Calu3 (cell line): ENCODE measurements at places on chromosomes 3 and 15. TPM values are rescaled to one million over a fixed set of nuclear protein-coding genes. Genes with fewer than 3 reads are reported as not detected.
A peak's percentile ranks its signal among the peaks of the same experiment; 100 is the strongest.

Gene IMPG2
- 0.50 and 0.78 TPM in 2 replicates for total RNA-seq

Gene CPN2
- total RNA-seq: not detected in 2 replicates

Gene KCNMB2
- total RNA-seq: not detected in 2 replicates

Gene C3orf20
- total RNA-seq: 0.28 and 0.39 TPM in 2 replicates

Gene CYP8B1
- not detected in 2 replicates for total RNA-seq

Gene SOX14
- total RNA-seq: not detected in 2 replicates

Gene TM6SF1
- total RNA-seq: not detected in 2 replicates

Gene RAD51
- total RNA-seq: 12.8 and 14.5 TPM in 2 replicates

Gene EPHA6
- total RNA-seq: 1.1 TPM in 2 replicates

Gene NPTN
- 190 TPM in 2 replicates for total RNA-seq

Gene CNTN4
- 1.6 and 2.9 TPM in 2 replicates for total RNA-seq

Gene PPP2R3A
- 45.6 and 64.8 TPM in 2 replicates for total RNA-seq

Gene DUOXA2
- 0.34 TPM in 1 of 2 replicates, not detected in the other for total RNA-seq

Gene ZPLD1
- 0.64 and 1.2 TPM in 2 replicates for total RNA-seq

Gene NEK4
- 31.9 and 33.8 TPM in 2 replicates for total RNA-seq

GRCh38 chr15:48178648-48178931, 495 bp upstream of the MYEF2 start:
- DNase-seq: no peak

DNA sequence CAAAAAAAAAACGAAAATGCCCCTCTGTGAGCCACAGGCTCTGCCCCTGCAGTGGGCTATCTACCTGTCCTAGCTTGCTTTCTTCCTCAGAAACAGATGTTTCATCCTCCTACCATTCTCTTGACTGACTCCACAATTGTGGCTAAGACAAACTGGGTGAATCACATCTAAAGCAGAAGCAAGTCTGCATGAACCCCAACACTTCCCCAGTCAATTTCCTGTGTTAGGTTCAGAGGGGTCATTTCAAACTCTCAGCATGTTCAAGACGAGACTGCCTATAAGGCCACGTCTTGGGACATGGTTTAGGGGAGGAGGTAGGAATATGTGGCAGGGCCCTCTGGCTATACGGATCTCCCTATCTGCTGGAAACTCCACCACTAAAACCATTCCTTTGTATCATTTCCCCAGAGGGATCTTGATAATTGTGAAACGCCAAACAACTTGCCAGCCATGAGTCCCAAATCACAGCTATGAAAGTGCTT, 28.6 kb upstream of the ANKDD1A start:
- DNase-seq: no peak

DNA sequence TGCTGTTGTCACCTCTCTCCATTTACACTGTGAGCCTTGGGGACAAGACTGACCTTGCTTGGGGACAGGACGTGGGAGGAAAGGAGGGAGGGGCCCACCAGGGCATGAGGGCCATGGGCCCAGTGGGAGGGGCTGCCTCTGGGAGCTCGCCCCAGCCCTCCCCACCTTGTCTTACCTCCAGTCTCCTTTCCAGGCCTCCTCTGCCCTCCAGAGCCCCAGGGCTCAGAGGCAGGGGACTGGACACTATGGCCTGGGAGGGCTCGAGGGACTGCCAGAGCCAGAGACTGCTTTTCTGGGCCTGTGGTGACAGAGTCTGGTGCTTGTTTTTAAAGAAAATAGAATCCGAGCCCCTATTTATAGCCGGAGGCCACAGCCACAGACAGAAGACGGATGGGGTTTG, 10.2 kb downstream of the CSPG4 start:
- no peak for DNase-seq

DNA sequence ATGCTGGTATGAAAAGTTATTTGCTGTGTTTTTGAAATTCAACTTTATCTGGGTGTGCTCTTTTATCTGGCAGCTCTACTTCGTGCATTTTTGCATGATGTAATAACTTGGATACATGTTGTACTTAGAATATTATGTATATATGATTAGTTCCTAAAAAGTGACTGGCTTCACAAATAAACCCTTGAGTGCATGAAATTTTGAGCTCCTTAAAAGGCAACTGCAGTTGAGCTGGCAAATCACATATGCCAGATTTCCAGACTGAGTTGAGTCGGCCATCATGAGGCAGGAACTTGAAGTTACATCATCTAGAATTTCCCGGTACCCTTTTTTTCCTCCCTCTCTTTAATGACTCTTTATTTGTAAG, 162.5 kb downstream of the FNDC3B start:
- no peak for DNase-seq

DNA sequence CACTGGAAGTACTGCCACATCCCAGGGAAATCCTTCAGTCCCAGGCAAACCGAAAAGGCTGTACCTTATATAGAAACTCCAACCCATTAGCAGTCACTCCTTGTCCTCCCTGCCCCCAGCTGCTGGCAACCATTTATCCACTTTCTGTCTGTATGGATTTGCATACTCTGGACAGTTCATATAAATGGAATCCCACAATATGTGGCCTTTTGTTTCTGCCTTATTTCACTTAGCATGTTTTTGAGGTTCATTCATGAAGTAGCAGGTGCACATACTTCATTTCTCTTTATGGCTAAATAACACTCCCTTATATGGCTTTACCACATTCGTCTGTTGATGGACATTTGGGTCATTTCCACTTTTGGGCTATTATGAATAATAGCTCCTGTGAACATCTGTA, 51.6 kb upstream of the CMTM8 start:
- no peak for DNase-seq

GRCh38 chr15:66905954-66906353, 159.4 kb upstream of the SMAD3 start:
- DNase-seq: no peak

GRCh38 chr15:68844856-68845550, 24.3 kb upstream of the ANP32A start:
- no peak for DNase-seq

GRCh38 chr15:29822100-29822683, at the start of gene TJP1:
Gene TJP1 (minus strand): TSS chr15:29822468. CDS start chr15:29822028, 440 bp downstream.
- peak; percentile 69 for DNase-seq

GRCh38 chr3:62373215-62373614, at the start of gene FEZF2:
Gene FEZF2 (minus strand): TSS chr3:62373550. CDS start chr3:62372868, 682 bp downstream.
- DNase-seq: no peak

DNA sequence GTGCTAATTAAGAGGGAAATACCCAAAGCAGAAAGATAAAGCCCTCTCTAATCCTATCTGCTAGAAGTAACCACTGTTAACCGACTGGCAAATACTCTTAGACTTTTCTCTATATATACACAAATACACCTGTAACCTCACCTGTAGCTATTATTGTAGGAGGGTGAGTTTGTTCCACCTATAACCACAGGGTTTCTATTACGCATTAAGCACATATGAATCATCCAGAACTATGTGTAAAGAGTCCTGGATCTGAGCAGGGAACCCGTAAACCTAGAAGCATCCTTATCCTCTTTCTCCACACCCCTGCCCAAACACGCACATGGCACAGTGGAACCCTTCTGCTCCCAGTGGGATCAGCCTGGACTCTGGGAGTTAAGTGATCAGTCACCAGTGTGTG, 172.8 kb upstream of the C2CD4B start:
- DNase-seq: no peak

GRCh38 chr3:160973067-160973809, 131.9 kb downstream of the B3GALNT1 start:
- DNase-seq: no peak

GRCh38 chr3:65811892-65812291, 226.8 kb downstream of the MAGI1 start:
- DNase-seq: no peak

DNA sequence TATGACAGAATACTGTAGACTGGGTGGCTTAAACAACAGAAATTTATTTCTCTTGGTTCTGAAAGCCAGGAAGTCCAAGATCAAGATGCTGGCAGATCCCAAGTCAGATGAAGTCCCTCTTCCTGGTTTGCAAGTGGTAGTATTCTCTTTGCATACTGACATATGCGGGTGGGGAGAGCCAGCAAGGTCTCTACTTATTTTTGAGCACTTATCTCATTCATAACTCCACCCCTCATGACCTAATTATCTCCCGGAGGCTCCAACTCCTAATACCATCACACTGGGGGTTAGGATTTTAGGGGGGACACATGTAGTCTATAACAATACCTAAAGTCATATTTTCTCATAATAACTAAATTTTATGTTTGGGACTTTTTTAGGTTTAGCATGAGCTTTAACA, 65.3 kb downstream of the BLM start:
- no peak for DNase-seq

DNA sequence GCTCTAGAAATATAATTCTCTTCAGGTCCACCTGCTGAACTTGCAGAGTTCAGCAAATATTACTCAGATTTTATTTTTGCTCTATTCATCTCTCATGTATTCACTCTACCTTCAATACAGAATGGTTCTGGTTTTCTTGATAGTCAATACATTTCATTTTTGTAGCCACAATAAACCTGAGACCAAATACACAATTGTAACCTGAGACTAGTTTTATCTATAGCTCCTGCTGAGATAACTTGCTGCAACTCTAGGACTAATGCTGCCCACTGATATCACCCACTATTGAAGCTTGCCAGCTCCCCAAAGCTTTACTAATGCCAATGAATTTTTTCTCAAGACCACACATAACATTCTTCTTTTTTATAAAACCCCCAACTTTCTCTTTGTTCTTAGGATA, 229.3 kb downstream of the NSUN3 start:
- DNase-seq: no peak

- no peak for DNase-seq
These were observed 39.9 kb downstream of the IFT57 start for GRCh38 chr3:108182339-108182738.

DNA sequence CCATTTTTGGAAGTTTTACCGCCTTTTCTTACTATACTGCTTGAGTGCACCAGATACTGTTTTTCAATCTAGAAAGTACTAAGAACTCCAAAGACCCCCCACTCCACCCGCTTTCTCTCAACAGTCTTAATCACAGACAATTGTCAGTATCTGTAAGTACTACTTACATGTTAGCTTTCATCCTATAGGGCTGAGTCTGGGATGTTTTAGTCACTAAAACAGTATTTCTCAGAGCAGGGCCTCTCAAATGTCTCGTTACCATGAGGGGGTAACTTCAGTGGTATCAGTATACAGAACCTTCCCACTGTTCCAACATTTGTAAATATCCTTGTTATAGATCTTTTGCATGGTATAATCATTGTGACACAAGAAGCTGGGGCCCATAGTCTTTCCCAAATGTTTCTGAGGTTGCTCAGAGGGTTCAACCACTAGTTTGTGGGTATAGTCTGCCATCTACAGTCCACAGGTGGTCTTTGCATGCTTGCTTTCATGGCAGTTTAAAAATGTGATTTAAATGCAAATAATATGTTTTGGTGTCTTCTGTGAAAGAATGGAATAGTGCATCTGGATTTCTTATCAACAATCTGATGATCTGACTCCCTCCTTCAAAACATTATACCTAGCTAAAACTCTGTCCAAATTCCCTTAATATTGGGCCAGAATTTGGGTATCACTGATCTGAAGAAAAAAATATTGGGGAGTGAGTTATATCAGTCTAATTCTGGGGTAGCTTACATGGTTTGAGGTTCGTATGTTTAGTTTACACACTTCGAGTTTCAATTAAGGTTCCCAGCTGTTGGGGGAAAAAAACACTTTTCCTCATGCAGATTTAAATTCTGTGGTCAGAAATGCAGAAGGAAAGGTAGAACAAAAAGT, 18.0 kb upstream of the DNAJC13 start:
- peak; percentile 63 for DNase-seq

GRCh38 chr15:88177451-88177850, 79.1 kb downstream of the NTRK3 start:
- no peak for DNase-seq

- DNase-seq: peak; percentile 88
These were observed 120.3 kb downstream of the ETFA start for GRCh38 chr15:76190751-76191538.

DNA sequence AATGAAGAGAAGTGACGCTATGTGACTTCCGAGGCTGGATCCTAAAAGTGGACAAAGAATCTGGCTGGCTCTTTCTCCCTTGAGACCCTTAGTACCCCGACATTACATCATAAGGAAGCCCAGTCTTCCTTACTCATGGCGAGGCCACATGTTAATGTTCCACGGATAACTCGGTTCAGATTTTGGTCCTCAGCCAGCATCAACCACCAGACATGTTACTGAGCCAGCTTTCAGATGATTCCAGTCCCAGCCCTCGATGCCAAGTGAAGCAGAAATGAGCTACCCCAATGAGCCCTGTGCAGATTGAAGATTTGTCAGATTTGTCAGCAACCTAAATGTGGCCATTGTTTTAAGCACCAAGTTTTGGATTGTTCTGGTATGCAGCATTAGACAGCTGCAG, 46.6 kb downstream of the SLCO2A1 start:
- no peak for DNase-seq

GRCh38 chr15:81184188-81184587, 12.5 kb upstream of the IL16 start:
- DNase-seq: no peak

DNA sequence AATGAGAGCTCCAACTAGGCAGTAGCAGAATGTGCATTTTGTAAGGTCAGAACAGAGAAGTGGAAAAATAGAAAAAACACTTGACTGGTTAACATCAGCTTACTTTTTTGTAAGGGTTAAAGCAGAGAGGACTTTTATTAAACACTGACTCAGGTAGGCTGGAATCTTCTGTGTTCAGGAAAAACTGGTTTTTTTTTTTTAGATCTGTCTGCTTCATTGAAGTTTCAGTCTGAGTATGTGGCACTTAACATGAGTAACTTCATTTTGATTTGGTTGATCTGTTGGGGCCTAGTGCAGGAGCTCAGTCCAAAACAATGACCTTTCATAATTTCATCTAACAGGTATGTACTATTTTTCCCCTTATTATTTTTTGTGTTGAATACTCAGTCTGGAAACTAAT, 141.1 kb downstream of the DOCK3 start:
- no peak for DNase-seq

DNA sequence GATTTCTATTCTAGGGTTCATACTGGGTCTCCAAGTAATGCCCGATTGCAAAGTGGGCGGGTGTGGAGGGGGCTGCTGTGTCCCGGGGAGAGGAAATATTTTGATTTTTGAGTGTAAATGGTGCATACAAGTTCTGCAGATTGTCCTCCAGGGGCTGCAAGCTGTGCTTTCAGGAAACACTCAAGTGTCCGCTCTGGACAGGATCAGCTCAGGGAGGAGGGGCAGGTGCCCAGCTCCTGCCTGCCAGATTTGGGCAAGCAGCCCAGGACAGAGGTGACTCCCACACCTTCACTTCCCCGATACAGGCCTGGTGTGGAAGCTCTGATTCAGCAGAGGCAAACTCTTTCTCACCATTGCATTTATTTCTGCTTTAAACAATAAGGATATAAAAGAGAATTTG, 142.7 kb downstream of the ALDH1A2 start:
- DNase-seq: peak; percentile 56

GRCh38 chr15:28098360-28098765, 752 bp downstream of the OCA2 start:
- no peak for DNase-seq

- DNase-seq: no peak
These were observed 176.7 kb upstream of the GOLIM4 start for GRCh38 chr3:168272343-168272985.

- DNase-seq: no peak
These were observed 6.9 kb downstream of the CYFIP1 start for GRCh38 chr15:22973286-22973685.

- DNase-seq: no peak
These were observed 41.1 kb downstream of the TTBK2 start for GRCh38 chr15:42879443-42879842.

DNA sequence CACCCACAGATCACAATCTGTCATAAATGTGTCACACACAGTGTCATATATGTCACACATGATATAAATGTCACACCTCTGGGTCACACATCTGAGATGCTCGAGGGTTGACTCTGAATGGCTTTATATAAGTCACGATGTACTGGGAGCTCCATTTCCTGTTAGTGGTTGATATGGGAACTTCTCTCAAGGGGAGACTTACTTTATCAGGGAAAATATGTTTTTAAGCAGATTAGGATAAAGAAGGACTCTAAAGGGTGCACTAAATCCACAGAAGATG, 83.9 kb upstream of the MEF2A start:
- no peak for DNase-seq
